HT1080 (cell line): ENCODE measurements at places on chromosomes 16 and 17. TPM values are rescaled to one million over a fixed set of nuclear protein-coding genes. Genes with fewer than 3 reads are reported as not detected.

DNA sequence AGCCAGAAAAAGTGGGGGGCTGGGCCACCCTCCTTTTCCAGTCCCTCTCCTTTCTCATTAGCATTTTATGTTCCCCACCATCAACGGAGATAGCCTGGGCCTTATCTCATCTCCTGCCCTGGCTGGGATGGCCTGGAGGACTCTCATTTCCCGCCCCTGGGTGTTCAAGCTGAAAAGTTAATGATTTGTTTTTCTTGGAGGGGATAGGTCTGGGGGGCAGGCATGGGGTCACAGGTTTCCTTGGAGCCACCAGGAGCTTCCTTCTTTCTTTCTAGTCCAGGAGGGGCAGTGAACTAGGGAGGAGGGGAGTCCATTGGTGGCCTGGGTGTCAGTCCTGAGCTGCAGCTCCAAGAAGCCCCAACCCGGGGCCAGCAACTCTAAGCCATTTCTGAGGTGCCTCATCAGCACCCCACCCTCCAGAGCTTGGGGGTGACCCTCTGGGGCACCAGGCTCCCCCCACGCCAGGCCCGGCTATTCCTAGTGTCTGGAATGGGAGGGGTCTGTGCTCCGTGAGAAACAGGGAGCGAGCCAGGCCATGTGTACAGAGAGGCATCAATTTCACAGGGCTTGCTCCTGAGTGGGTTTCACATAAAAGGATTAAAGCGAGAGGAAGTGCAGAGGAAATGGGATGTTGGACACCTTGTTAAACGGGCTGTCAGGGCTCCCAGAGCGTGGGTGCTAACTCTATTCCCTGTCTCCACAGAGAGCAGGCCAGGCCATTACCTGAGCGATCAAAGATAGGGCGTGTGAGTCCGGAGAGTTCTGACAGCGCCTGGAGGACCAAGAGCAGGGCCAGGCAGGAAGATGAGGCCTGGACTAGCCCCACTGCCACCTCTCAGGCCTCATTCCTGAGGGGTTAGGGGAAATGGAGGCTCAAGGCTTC is 90.6 kb upstream of the LHX1 start:
- no peak for DNase-seq

- peak; percentile 21 for DNase-seq
These were observed 5.5 kb downstream of the CCDC182 start for GRCh38 chr17:57739402-57740234.

- no peak for DNase-seq
These were observed 284.1 kb downstream of the C16orf95 start for GRCh38 chr16:87033021-87033471.

- no peak for DNase-seq
These were observed 218.1 kb downstream of the XYLT1 start for GRCh38 chr16:17252701-17253100.

GRCh38 chr16:965036-965395 is 5.8 kb downstream of the LMF1 start:
- DNase-seq = no peak

- DNase-seq = no peak
These were observed 297.3 kb downstream of the MAF start for GRCh38 chr16:79303206-79303605.

GRCh38 chr17:72982680-72983079 is 109.8 kb downstream of the SLC39A11 start:
- DNase-seq = no peak

DNA sequence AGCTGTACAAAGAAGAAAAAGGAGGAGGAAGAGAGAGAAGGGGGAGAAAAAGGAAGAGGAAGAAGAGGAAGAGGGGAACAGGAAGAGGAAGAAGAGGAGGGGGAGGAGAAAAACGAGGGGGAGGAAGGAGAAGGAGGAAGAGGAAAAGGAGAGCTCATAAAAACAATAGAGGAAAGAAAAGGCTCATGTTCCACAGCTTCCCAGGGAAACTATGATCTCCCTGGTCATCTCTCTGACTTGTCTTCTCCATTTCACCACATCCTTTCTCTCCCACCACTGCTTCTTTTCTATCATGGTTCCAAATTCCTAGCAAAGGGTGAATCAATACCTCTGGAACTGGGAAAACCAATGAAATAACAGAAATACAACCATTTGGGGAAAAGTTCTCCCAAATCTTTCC is 254.1 kb upstream of the ERCC4 start:
- DNase-seq = no peak

DNA sequence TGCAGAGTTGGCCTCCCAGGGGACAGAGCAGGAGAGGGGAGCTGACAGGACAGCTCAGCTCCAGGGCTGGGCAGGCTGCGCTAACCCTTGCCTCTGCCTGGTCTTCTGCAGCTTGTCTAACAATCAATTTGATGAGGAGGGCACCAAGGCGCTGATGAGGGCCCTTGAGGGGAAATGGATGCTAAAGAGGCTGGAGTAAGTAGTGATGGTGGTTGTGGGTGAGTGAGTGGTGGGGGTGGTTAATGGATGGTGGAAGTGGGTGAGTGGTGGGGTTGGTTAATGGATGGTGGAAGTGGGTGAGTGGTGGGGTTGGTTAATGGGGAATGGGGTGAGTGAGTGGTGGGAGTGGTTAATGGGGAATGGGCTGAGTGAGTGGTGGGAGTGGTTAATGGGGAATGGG is 22.0 kb upstream of the CPNE2 start:
- DNase-seq = no peak

DNA sequence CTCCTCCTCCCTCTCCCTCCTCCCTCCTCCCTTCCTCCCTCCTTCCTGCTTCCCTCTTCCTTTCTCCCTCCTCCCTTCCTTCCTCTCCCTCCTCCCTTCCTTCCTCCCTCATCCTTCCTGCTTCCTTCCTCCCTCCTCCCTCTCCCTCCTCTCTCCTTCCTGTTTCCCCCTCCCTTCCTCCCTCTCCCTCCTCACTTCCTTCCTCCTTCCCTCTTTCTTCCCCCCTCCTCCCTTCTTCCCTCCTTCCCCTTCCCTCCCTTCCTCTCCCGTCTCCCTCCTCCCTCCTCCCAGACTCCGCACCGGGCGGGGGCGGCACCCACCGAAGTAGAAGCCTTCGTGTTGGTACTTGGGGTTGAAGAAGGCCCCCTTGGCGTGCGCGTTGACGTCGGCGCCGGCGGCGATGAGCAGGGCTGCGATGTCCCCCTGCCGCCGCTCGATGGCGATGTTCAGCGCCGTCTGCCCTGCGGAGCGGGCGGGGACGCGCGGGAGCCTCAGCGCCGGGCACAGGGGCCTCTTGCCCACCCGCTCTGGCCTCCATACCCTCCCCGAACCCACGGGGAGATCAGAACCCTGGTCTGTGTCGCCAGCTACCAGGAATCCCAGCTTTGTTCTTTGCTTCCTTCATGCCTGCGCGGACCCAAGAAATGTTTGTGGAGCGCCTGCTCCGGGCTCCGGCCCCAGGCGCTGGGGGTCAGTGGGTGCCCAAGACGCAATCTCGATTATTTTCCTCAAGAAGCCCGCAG is 22.2 kb downstream of the TRPV3 start:
- DNase-seq = no peak

- no peak for DNase-seq
These were observed 18.2 kb upstream of the CSNK1D start for GRCh38 chr17:82291582-82292250.

DNA sequence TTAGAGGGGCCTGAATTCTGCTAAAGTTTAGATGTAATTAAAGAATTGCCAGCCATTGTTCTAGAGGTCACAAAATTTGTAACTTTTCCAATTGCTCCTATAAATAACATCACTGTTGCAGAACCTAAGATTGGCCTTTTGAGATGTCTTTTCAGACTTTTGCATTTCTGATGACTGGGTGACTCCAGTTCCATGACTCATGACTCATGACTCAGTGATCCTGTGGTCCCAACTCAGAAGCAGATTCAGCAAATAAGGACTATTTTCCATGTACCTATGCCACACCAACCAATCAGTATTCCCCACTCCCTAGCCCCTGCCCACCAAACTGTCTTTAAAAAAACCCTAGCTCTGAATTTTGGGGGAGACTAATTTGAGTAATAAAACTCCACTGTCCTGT is 740.9 kb downstream of the CDH8 start:
- peak; percentile 74 for DNase-seq

GRCh38 chr16:88719267-88719932 is 13.1 kb downstream of the CTU2 start:
- no peak for DNase-seq

DNA sequence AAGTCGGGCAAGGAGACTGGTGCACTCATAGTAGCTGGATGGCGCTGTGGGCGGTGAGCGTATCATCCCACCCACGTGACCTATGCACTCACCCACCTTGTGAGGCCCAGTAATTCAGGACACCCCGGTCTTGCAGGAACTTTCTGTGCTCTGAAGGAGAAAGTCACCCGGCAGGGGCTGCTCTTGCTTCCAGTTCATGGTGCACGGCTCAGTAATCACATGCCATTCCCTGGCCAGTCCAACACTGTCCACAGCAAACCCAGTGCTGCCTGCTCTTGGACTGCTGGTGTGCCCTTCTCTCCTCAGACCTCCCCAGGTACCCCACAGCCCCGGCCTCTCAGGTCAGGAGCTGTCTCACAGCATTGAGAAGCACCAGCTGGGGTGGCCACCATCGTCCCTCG is 16.4 kb upstream of the RHBDF2 start:
- no peak for DNase-seq

DNA sequence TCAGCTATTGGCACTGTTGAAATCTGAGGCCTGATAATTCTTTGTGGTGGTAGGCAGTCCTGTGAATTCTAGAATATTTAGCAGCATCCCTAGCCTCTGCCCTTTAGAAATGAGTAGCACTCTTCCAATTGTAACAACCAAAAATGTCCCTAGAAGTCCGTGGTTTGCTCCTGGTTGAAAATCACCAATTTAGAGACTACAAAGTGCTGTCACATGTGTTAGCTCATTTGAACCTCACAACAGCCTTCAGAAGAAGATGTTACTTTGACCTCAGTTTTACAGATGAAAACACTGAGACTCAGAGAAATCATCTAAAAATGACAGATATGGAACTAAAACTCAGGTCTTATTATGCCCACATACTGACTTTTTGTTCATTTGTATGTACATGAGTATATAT is 103.2 kb downstream of the TANC2 start:
- no peak for DNase-seq

- no peak for DNase-seq
These were observed 7.6 kb upstream of the CYTH1 start for GRCh38 chr17:78789663-78790181.

GRCh38 chr16:28491230-28491969 is 474 bp downstream of the CLN3 start:
- DNase-seq = no peak

- DNase-seq = no peak
These were observed 178.2 kb downstream of the SALL1 start for GRCh38 chr16:50972876-50973275.

- DNase-seq = no peak
These were observed 42.5 kb downstream of the SPECC1 start for GRCh38 chr17:20051624-20052023.

DNA sequence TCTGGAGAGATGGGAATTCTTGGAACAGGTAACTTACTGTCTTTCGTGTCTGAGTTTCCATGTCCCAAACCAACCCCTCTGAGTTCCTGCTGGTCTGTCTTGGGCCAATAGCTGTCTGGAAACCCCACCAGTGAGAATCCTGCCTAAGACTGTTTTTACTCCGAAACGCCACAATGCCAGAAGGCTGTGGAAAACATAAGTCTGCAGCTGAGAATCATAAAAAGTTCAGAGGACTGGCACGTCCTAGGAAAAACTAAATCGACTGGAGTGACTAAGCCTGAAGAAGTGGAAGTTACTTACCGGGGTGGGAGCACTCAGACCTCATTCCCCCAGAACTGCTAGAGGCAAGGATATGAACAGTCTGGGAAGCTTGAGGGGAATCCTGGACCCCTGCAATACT is 13.3 kb downstream of the LRRC75A start:
- DNase-seq = no peak

Gene SGCA
- not detected in 2 replicates for total RNA-seq

Gene SECTM1
- total RNA-seq = 0.24 TPM in 1 of 2 replicates, not detected in the other

Gene TBC1D26
- not detected in 2 replicates for total RNA-seq

Gene MT1F
- total RNA-seq = not detected in 2 replicates

Gene DECR2
- total RNA-seq = 8.9 and 11.5 TPM in 2 replicates

Gene HOXB7
- 12.3 and 17.8 TPM in 2 replicates for total RNA-seq

Gene SLC16A13
- 0.43 TPM in 1 of 2 replicates, not detected in the other for total RNA-seq

Gene DYNLRB2
- total RNA-seq = not detected in 2 replicates
